Activated naive CD8-positive, alpha-beta T cell treated with anti-CD3 and anti-CD28 coated beads, Interleukin-2, amount 10 ng/mL, durations not matched to agents 7 days and 5 days (primary cell): ENCODE measurements at places on chromosomes 2 and 18. TPM values are rescaled to one million over a fixed set of nuclear protein-coding genes. Genes with fewer than 3 reads are reported as not detected.

DNA sequence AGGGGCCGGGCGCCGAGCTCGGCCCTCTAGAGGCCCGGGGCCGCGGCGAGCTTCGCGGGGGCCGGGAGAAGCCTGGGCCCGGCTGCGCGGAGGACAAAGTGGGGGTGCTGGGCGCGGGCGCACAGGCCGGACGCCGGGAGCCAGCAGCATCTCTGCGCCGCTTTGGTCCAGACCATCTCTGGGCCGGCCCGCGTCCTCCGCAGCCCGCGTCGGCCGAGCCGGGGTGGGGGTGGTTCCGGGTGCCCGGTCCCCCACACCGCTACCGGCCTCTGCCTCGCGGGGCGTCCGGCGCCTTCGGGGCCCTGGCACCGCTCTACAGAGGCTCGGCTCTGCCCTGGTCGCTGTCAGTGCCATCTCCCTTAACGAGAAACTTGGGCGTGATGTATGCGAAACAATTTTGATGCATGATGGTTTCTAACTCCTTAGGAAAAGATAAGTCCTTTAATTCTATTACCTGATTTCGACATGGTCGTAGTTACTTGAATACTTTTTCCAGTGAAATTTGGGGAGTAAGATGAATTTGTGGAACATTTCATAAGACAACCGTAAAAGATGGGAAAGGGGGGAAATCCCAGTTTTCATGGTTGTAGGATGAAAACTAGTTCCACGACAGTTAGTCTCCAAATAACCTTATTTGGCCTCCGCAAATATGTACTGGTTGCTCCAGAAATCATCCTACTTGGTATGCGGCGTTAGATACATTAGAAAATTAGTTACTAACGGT lies 562 bp downstream of the TWSG1 start:
- no peak for DNase-seq

DNA sequence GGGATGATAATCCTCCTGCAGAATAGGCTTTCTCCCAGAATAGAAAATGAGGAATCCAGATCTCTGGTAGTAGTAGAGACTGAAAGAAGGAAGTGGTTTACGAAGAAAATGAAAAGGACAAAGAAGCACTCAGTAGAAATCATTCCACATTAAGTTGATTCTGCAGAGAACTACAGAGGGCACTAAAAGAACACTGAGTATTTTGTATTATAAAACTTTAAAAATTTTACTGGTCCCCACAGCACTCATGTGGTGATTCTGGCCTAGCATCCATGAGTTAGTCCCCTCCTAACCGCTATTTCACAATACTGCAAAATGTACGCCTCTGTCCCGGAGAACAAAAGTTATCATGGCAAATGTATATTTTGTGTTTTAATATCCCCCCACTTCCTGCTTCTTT lies 42.9 kb upstream of the SLC35F5 start:
- no peak for DNase-seq

- DNase-seq = no peak
Observed at GRCh38 chr2:149399934-149400615, 69.7 kb downstream of the LYPD6 start.

Gene MOCOS
- 0.19 TPM for total RNA-seq

GRCh38 chr2:198314559-198315153 lies 510.3 kb downstream of the PLCL1 start:
- no peak for DNase-seq

- no peak for DNase-seq
Observed at GRCh38 chr18:55587418-55588110, 428 bp downstream of the TCF4 start.

DNA sequence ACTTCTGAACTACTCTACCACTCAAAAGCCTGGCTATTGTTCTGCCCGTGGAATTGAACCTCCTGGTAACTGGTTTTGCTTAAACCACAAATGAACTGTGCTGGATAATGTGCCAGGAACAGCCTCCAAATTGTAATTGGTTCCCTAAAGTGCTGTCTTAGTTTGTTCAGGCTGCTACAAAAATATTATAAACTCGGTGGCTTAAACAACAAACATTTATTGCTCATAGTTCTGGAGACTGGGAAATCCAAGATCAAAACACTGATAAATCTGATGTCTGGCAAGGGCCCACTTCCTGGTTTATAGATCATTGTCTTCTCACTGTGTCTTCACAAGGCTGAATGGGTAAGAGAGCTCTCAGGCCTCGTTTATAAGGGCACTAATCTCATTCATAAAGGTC lies 149.2 kb upstream of the NCKAP5 start:
- DNase-seq = no peak

DNA sequence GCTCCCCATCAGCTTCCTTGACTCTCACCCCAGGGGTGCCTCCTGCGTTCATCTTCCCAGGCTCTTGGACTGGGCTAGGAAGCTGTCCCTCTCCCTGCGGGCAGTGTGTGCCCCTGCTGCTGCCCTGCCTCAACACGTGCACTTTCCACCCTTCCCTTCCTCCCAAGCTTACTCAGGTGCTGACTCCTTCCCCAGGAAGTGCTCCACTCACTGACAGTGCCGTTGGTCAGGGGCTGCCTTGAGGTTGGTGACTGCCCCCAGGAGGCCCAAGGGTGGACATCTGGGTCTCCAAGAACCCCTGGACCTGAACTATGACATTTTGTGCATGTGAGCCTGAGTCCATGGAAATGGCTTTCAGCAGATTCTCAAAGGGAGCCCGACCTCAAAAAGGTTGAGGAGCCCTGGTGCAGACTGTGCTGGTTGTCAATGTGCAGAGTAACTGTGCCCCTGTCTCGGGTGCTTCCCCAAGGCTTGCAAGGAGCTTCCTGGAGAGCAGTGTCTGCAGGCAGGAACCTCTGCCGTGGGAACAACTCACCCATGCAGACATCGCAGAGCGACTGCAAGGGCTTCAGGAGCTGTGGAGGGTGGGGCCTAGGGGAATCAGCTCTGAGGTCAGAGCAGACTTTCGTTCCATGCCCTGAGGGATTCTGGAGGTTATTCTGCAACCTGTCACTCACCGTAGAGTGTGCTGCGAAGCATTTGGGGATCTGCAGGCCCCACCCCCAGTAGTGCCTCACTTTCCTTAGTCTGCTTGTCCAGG lies 116.5 kb upstream of the MCFD2 start:
- no peak for DNase-seq

- DNase-seq = no peak
Observed at GRCh38 chr2:111100765-111101162, 19.9 kb upstream of the BCL2L11 start.

Gene CHRND
- not detected for total RNA-seq

Gene RGPD8
- 12.2 TPM for total RNA-seq

Gene AGXT
- not detected for total RNA-seq

DNA sequence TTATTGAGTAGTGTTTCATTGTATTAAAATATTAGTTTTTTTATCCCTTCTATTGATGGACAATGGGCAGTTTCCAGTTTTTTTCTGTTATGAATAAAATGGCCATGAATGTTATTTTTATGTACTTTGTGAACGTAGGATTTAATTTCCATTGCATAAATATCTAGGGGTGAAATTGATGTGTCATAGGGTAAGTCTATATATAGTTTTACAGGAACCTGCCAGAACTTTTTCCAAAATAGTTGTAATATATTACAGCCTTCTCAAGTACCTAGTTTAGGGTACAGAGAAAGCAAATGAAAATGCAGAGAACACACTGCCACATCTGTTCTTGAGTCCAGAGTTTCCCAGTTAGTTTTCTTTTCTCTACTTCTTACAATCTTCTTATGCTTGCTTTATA lies 378.6 kb downstream of the MEIS1 start:
- DNase-seq = no peak

- DNase-seq = no peak
Observed at GRCh38 chr18:62585274-62586150, 62.7 kb downstream of the ZCCHC2 start.

GRCh38 chr18:13735681-13736080 lies 9.2 kb downstream of the RNMT start:
- DNase-seq = no peak

GRCh38 chr18:3066341-3067110 lies 53.6 kb upstream of the LPIN2 start:
- no peak for DNase-seq

DNA sequence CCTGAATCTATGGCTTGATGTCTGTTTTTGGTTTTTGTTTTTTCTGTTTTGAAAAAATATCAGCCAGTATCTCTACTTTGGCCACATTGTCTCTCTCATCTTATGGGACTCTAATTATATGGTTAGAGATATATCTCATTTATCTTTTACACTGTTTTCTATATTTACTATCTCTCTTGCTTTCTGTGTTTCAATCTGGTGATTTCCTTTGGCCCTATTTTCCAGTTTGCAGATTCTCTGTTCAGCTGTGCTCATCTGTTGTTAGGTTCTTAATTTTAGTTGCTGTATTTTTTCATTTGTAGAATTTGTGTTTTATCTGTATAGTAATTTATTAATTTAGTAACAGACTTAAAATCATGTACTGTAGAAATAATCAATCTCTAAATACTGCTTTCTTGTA lies 41.3 kb upstream of the ELAC1 start:
- DNase-seq = no peak

DNA sequence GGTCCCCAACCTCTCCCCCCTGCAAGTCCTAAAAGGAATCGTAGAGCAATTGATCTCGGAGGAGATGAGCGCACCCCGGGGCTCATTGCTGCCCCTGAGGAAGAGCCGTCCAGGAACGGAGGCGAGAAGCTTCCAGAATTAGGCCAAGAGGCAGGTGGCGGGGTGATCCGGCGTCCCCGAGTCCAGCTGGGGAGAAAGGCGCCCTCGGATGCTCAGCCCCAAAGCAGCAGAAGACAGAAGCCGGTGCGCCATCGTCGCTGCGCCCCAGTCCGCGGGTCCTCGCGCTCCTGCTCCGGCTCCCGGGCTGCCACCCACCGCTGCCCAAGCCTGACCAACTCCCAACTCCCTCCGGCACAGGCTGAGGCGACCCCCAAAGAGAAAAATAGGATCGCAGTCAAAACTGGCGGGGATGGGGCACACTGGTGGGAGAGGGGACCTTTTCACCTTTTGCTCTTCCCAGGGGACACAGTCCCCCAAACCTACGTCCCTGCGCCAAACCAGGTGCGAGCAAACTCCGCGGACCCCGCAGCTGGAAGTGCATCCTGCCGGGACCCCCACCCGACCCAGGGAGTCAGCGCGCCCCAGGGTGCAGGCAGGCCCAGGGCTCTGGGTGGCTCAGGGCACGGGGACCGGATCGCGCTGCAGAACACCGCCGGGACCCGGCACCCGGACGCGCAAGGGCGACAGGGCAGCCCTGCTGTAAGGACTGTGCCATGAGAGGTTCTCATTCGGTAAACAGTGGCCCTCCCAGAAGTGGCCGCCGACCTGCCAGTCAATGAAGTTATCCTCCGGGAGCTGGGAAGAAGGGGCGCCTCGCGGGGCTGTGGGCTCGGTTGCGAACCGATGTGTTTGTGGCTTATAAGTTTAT lies 8.4 kb upstream of the MEIS1 start:
- DNase-seq = no peak

DNA sequence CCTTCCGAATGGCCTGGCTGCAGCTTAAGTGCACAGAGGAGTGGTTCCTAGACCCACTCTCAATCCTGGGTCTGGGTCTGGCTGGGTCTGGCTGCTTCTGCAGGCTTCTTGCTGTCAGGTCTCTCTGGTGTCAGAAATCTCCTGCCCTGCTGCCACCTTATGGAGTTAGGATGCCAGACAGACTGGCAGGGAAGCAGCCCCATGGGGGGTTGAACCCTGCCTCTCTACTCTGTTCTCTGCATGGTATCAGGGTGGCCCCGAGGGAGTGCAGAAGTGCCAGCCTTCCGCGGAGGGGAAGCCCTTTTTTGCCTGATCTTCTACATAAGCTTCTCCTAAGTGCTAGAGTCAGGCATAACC lies 89.4 kb downstream of the ZCCHC2 start:
- no peak for DNase-seq

- DNase-seq = no peak
Observed at GRCh38 chr2:2827046-2827636, 496.1 kb upstream of the MYT1L start.

Gene HS1BP3
- total RNA-seq = 14.8 TPM

GRCh38 chr2:67321588-67321903 lies 75.6 kb upstream of the ETAA1 start:
- no peak for DNase-seq

Gene LRRTM4
- total RNA-seq = not detected

DNA sequence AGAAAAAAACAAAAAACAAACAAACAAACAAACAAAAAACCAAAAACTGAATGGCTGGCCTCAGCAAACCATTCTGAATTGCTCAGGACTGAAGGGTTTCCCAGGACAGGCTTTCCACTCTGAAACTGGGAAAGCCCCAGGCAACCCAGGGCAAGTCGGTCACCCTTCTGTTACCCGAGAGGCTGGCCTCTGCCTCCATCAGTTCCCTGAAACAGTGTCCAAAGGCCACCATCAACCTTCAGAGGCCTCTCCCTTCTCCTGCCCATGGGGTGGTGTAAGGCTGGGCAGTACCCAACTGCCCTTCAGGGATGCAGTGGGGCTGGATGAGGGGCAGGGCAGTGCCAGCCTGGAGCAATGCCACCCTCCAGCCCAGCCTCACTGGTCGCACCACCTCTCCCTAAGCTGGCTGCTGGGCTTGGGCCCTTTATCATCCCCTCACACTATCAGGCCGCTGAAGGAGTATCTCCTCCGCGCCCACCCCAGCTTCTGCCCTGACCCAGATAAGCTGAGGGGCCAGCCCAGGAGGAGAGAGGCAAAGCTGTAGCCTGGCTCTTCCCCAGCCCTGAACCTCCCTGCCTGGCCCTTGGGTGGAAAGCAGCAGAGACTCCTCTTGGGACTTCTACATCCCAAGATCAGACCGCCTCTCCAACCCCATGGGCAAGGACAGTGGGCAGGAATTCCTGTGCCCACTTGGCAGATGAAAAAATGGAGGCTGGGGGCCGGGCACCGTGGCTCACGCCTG lies 35.9 kb downstream of the ZFP36L2 start:
- DNase-seq = no peak

GRCh38 chr2:23273786-23274185 lies 111.2 kb upstream of the KLHL29 start:
- no peak for DNase-seq

DNA sequence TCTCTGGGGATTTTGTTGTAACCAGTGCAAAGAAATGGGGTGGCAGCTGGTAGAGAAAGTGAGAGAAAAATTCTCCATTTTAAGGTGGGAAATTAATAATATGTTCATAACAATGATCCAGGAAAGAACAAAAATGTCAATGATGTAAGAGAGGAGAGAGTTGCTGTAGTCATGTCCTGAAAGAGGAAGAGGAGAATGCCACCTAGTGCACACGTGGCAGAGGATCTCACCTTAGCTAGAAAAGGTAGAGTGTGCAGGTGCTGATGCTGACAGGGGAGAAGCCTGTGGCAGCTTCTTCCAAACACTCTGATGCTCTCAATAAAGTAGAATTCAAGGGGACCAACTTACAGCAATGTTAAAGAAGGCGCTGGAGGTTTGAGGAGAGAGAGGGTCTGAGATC lies 282.9 kb upstream of the PKDCC start:
- no peak for DNase-seq

GRCh38 chr2:189662669-189663226 lies 1.5 kb downstream of the ASNSD1 start:
- no peak for DNase-seq

GRCh38 chr2:79729532-79729931 lies 216.7 kb downstream of the CTNNA2 start:
- no peak for DNase-seq

- no peak for DNase-seq
Observed at GRCh38 chr18:75071484-75071785, 137.5 kb downstream of the PTGR3 start.

GRCh38 chr2:54651291-54651690 lies 72.2 kb upstream of the EML6 start:
- no peak for DNase-seq

GRCh38 chr18:37435996-37436395 lies 129.6 kb downstream of the CELF4 start:
- no peak for DNase-seq

- no peak for DNase-seq
Observed at GRCh38 chr2:73013936-73014335, 57.6 kb downstream of the SFXN5 start.

Gene SLC40A1
- total RNA-seq = 4.1 TPM
